Aorta (tissue), 5 donors: ENCODE measurements at places on chromosomes 16 and 17. TPM values are rescaled to one million over a fixed set of nuclear protein-coding genes. Genes with fewer than 3 reads are reported as not detected.

The PRRT2 gene
- 10.9 TPM for total RNA-seq

DNA sequence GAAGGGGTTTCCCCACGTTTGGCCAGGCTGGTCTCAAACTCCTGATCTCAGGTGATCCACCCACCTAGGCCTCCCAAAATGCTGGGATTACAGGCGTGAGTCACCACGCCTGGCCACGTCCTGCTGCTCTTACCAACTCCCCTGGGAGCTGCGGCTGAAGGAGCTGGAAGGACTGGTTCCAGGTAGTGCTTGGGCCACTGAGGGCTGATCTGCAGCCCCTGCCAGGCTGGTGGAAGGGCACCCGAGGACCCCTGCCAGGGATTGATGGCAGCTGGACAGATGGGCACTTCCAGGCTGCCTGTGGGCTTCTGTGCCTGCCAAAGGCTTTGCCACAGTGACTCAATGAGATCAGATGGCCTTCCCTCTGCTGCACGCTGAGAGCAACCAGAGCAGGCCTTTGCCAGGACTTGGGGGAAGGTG, 2.3 kb downstream of the OXLD1 start:
- DNase-seq = no peak

The KCNJ18 gene
- total RNA-seq = not detected

DNA sequence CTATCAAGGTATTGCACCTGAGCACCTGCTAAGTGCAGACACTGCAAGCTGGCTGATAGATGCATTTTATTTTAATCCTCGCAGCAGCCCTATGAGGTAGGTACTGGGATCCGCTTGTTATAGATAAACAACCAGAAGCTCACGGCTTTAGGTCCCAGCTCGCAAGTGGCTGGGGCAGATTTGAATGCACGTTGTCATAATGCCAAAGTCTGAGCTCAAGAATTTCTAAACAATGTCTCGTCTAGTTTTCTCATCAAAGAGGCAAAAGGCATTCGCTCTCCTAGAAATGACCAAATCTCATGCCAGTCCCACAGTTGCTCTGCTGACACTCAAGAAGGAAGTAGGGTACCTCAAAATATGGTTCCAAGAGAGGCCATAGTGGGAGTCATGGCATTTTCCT, 20.5 kb downstream of the SOX9 start:
- DNase-seq = no peak

- peak; percentile 51 for DNase-seq
These were observed 24.6 kb downstream of the NECAB2 start for GRCh38 chr16:83992624-83993023.

DNA sequence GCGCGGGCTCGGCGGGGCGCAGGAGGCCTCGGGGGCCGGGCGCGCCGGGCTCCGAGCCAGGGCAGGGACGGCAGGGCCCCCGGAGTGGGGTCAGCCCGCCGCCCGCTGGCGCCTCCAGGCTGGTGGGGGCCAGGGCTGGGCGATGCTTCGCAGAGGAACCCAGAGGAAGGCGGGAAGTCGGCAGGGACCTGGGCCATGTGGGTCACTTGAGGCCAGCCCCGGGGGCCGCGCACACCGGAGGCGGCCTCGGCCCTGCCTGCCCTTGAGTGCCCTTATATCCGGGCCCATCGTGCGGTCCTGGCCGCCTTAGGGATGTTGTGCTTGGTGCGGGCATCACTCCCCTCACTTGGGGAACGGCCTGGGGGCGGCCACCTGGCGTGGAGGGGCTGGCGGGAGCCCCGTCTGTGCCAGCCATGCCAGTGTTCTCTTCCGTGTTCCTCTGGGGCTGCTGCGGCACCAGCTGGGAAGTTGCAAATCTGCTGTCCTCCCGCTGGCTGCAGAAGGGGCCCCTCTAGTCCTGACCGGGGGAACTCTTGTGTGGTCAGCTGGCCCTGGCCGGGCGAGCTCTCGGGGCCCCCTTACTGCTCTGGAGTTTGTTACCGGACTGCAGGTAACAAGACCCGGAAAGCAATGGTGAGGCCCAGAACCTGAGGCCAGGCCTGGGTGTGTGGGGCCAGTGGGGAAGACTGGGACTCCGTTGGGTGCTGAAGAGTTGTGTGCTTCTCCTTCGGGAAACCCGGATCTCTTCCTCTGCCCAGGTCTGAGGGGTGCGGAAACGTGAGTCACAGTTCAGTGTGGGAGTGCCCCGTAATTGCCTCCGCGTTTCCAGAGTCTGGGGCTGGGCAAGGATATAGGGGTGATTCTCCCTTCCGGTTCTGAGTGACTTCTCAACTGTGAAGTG, 849 bp downstream of the CAPN15 start:
- no peak for DNase-seq

GRCh38 chr16:51407199-51407598, 256.1 kb upstream of the SALL1 start:
- no peak for DNase-seq

- no peak for DNase-seq
These were observed 18.9 kb downstream of the IKZF3 start for GRCh38 chr17:39845052-39845846.

The KRT39 gene
- not detected for total RNA-seq

DNA sequence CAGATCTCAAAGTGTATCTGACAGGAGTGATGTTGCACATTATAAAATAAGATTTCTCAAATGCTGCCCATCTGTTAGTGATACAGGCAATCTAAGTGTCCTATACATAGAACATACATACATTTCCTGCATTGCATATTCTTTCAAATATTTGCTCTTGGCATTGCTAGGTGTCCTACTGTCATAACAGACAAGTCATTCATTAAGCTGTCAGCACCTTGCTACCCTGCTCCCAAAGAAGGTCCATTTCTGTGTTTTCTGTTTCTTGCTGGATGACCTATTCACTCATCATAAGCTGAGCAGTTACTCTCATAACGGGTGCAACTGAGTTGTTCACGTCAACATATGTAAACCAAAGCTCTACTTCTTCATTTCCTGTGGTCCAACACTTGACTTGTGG, 719.0 kb downstream of the KCNJ2 start:
- DNase-seq = no peak

The PDE6G gene
- total RNA-seq = 0.58 TPM

DNA sequence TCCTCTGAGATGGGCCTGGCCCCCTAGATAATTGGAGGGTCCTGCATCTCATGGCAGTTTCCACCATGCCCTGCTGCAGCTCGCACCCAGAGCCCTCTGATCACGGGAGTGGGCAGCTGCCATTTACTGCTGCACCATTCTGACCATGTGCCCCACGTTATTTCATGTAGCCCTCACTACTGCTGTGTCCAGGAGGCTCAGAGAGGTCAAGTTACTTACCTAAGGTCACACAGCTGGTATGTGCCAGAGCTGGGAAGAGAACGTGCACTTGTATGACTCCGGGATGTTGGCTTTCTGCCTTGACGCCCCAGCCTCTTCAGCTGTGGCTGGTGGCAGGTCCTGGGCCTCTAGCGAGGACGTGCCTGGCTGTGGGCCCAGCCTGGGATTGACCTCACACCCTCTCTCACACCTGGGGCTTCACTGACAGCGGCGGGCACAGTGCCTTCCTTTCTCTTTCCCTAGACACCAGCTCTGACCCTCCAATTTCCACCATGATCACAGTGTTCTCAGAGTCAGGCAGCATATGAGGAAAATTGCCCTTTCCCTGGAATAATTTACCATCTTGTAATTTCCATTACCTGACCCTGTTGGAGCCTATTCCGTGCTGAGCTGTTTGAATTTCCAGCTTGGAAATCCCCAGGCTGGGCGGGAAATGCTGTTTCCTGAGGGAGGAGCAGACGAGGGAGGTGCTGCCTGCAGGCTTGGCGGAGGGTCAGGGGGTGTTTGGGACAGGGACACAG, 18.5 kb upstream of the DOC2B start:
- peak; percentile 74 for DNase-seq

DNA sequence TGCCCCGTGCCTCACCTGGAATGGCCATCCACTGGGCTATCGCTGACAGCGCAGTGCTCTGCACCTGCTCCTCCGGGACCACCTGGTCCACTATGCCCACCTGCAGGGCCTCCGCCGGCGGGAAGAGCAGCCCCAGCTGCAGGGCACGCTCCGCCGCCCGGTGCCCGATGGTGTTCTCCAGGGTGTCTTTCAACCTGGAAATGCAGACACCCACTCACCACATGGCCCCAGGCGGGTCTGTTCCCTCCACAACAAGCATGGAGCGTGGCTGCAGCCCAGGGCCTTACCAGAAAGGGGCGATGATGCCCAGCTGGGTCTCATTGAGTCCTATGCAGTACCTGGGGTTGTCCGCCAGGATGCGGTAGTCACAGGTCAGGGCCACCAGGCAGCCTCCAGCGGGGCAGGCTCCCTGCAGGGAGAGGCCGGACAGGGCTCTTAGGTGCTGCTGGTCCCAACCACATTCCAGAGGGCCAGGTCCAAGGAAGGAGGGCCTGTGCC, 6.8 kb downstream of the DNASE1L2 start:
- no peak for DNase-seq

- DNase-seq = no peak
These were observed 4.0 kb upstream of the SCRN2 start for GRCh38 chr17:47844814-47845715.

DNA sequence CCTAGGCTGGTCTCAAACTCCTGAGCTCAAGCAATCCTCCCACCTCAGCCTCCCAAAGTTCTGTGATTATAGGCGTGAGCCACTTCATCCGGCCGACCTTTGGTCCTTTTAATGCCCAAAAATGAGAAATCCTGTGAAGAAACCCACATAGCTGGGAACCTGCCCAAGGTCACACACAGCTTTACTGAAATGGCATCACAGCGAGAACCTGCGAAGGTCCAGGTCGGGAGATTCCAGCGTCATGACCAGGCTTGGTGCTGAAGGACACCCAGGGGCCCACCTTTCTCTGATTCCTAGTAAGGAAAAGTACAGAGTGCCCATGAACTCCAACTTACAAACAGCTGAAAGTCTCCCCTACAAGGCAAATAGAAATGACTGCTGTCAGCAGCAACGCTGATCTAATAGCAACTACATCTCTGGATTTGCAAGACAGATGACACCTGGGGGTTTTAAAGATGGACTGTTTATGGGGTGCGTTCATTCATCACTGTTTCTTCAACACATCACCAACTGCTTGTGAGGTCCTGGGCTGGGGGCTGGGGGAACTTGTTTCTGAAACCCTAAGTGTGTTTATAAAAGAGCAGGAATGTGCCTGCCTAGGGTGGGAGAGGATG, 24.5 kb upstream of the DNAH17 start:
- peak; percentile 26 for DNase-seq

DNA sequence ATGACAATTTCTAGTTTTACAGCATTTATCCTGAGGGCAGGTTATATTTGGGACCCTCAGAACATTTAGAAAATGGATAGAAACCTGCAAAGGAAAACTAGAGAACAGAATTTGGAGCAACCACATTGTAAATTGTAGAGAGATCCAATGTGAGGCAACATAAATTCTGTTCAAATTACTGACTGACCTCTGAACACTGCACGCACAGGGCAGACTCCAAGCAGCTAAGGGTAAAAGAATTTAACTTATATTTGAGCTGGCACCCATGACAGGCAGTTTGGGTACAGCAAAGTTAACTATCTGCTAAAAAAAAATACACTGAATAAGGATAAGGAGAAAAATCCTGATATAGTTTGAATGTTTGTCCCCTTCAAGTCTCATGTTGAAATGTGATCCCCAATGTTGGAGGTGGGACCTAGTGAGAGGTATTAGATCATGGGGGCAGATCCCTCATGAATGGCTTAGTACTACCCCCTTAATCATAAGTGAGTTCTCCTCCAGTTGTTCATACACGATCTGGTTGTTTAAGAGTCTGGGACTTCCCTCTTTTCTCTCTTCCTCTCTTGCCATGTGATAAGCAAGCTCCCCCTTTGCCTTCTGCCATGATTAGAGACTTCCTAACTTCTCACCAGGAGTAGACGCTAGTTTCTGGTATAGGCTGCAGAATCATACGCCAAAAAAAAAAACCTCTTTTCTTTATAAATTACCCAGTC, 75.7 kb downstream of the FBXL20 start:
- DNase-seq = no peak

GRCh38 chr16:83994703-83995102, 26.7 kb downstream of the NECAB2 start:
- no peak for DNase-seq

- DNase-seq = no peak
These were observed 4.3 kb downstream of the KRT19 start for GRCh38 chr17:41523787-41524186.

GRCh38 chr17:82217120-82217529, 4.5 kb upstream of the CCDC57 start:
- DNase-seq = peak; percentile 82

GRCh38 chr17:18379246-18380146, 1.9 kb downstream of the EVPLL start:
- DNase-seq = no peak
